ENCODE measurements at places on chromosomes 1 and 21. TPM values are rescaled to one million over a fixed set of nuclear protein-coding genes. Genes with fewer than 3 reads are reported as not detected.

CTSS gene
- 47.7 TPM for polyA plus RNA-seq

HMCN1 gene
- polyA plus RNA-seq = not detected

KRTAP19-3 gene
- polyA plus RNA-seq = not detected

ETV3L gene
- polyA plus RNA-seq = 0.88 TPM

OR6K3 gene
- polyA plus RNA-seq = not detected

F13B gene
- not detected for polyA plus RNA-seq

BARHL2 gene
- polyA plus RNA-seq = not detected

PRAMEF20 gene
- not detected for polyA plus RNA-seq

PTGER3 gene
- polyA plus RNA-seq = not detected

SMPDL3B gene
- polyA plus RNA-seq = 0.47 TPM

TUFT1 gene
- polyA plus RNA-seq = 2.2 TPM

OR2T6 gene
- polyA plus RNA-seq = not detected

FCRL5 gene
- 1.1 TPM for polyA plus RNA-seq

CD5L gene
- polyA plus RNA-seq = 0.11 TPM

CORT gene
- 0.37 TPM for polyA plus RNA-seq

ACTL8 gene
- not detected for polyA plus RNA-seq

CFHR3 gene
- polyA plus RNA-seq = not detected

ANGPTL3 gene
- 0.07 TPM for polyA plus RNA-seq

SPTA1 gene
- not detected for polyA plus RNA-seq

APCS gene
- polyA plus RNA-seq = not detected

ATP6V1G3 gene
- not detected for polyA plus RNA-seq

CYYR1 gene
- polyA plus RNA-seq = 0.11 TPM

KCNJ9 gene
- polyA plus RNA-seq = 0.12 TPM

PALMD gene
- polyA plus RNA-seq = 0.05 TPM

TIAM1 gene
- 0.64 TPM for polyA plus RNA-seq

ADAM30 gene
- not detected for polyA plus RNA-seq

NME7 gene
- 7.2 TPM for polyA plus RNA-seq

ZNF648 gene
- polyA plus RNA-seq = not detected

ADCY10 gene
- polyA plus RNA-seq = not detected

KLHDC9 gene
- polyA plus RNA-seq = 3.1 TPM

OR14A2 gene
- not detected for polyA plus RNA-seq

HOOK1 gene
- polyA plus RNA-seq = 4.6 TPM
